ENCODE measurements at places on chromosomes 6 and 20.

GRCh38 chr20:59837623-59838394 is 95.6 kb downstream of the SYCP2 start:
- DNase-seq, result no peak

DNA sequence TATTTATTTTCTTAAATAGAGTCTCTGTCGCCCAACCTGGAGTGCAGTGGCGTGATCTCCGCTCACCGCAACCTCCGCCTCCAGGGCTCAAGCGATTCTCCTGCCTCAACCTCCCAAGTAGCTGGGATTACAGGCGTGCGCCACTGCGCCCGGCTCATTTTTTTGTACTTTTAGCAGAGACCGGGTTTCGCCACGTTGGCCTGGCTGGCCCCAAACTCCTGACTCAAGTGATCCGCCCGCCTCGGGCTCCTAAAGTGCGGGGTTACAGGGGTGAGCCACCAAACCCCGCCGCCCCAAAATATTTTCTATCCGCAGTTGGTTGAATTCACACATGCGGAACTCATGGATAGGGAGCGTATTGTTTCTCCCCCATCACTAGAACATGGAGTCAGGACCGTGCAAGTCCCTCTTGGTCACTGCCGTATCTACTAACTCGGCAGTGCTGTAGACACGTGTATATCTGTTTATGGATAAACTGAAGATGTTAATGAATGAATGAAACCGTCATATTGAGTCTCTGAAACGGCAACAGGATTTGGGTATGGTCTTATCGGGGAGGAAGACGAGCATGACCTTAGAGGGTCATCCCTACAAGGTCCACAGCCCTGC is 904 bp downstream of the MKKS start:
- DNase-seq, result no peak

DNA sequence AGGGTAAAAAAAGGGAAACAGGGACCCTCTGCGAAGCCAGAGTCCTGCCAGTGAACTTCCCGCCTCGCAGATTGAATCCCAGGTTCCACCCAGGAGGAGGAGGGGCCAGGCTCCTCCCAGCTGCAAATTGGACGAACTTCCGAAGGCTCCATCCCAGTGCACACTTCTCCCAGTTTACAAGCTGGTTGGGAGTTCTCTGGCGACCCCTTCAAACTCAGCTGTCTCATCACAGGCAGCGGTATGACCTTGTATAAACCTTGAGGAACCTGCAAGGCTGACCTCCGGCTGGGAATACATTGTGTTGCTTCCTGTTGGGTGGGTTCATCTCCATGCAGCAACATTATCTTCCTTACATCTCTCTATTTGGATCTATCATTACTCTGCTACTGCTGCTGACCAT is 962.7 kb downstream of the GRIK2 start:
- DNase-seq, result no peak

DNA sequence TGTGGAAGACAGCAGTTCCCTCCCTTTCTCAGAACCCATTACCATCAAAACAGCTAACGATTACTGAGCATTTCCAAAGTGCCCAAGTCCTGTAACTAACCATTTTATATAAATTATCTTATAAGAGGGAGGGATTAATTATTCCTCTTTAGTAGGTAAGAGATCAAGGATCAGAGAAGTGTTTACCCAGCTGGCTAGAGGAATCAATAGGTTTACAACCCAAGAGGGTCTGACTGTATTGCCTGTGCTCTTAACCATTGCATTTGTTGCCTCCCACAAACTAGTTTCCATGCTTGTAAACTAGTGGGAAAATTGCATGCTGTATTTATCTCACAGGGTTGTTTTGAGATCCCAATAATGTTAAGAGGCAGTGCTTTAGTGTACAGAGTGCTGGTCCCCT is 3.7 kb upstream of the DBNDD2 start:
- no peak for DNase-seq

DNA sequence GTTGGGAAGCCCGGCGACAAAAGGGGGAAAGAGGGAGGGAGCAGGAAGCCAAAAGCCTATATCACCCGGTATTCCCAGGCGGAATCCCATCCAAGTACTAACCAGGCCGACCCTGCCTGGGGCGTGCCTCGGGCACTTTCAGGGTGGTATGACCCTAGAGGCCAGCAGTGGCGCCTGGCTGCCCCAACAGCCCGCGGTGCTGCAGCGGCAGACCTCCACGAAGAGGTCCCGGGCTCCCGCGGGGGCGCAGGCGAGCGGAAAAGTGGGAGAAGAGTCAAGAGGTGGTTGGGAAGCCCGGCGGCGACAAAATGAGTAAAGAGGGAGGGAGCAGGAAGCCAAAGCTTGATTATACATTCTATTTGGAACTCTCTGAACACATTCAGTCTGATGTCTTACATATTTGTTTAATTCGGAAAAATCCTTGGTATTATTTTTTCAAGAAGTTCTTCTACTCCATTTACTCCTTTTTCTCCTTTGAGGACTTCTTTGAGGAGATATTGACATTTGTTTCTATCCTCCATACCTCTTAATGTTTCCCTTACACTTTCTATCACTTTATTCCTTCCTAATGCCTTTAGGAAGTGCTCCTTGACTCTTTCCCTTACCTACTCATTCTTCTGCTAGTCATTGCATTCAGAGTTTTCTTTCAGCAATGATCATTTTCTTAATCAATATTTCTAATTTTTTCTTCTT is 11.5 kb downstream of the TREML4 start:
- DNase-seq, result no peak

- DNase-seq, result no peak
These were observed 46.4 kb upstream of the SPDEF start for GRCh38 chr6:34602318-34603111.

DNA sequence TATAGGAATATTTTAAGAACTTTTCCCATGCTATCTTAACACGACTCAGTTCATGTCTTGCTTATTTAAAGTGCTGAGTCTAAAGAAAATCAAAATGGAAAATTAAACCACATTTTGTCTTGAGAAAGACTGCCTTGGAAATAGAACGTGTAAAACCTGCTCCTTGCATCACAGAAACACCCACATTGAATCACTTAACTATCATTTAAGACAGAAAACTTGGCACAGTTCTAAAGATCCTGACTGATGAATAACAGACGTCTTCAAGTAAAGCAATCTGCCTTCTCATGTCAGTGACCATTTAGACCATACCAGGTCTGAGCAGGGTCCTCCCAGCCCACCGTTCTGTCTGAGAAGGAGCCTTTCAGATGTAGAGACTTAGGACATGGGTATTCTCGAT is 7.4 kb downstream of the PERP start:
- DNase-seq, result no peak

DNA sequence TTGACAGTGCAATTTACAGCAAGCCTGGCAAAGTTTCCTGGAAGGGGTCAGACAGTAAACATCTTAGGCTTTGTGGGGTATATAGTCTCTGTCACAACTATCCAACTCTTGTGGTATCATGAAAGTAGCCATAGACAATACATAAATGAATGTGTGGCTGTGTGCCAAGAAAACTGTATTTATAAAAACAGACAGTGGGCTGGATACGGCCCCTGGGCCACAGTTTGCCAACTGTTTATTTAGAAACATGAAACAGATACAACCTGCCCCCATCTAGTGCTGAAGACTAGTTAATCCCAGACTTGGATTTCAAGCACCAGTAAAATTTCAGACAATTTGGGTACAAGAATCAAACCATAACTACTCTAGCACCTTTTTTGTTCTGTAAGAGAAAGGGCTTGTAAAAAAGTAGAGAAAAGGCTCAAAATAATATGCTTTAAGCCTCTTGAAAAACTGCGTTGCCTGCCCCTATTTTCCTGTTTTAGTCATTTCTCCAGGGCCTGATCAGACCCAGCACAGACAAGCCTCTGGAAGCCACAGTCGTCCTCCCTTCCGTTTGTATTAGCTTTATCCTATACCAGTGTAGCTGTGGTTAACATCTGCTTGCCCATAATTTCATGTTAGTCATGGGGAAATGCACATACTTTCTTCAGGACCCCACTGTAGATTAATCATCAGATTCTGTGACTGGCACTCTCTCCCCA is 30.8 kb downstream of the JAG1 start:
- DNase-seq, result no peak

DNA sequence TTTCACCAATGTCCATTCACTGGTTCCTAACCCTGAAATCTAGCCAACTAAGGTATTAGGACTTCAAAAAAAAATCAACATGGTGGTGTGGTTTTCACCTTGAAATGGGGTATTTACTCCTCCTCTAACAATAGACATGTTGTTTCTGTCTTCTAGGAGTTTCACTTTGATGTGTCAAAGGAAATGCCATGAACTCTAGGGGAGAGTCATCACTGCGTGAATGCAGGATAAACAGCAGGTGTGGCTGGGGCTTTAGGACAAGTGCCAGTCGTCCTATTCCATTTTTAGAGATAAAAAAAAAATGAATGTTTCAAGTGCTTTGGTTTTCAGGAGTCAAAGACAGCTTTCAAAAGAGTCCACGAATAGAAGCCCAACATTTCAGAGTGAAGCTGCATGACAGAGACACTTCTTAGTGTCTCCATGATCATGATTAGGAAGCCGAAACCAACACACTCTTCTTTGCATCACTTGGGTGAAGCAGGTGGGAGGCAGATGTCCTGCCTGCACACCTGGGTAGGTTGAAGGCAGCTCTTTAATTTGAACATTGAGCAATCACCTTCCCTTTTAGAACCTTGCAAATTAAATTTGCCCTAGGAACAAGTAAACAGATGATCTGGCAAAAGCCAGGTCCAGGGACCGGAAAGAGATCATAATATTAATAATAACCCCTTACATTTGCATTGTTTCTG is 328.5 kb upstream of the PRDM1 start:
- DNase-seq, result no peak

- no peak for DNase-seq
These were observed 4.1 kb downstream of the NHLRC1 start for GRCh38 chr6:18118330-18118729.

DNA sequence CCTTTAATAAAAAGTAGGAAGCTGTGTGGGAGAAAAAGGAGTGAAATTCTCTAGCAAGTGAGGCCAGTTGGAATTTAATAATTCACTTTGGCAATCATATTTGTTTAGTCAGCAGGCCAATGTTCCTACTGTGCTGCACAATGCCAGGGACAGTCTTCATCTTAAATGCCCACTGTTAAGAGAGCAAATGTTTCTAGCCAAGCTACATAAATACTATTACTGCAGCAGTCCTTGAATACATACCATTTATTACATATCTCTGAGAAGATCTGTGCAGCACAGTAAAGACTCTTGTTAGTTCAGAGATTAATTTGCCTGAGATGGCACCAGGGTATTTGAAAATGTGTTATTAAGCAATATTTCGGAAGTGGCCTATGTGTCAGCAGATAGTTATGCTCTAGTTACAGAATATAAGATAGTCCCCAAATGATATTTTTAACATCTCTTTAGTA is 105.4 kb downstream of the OGFRL1 start:
- DNase-seq, result no peak

DNA sequence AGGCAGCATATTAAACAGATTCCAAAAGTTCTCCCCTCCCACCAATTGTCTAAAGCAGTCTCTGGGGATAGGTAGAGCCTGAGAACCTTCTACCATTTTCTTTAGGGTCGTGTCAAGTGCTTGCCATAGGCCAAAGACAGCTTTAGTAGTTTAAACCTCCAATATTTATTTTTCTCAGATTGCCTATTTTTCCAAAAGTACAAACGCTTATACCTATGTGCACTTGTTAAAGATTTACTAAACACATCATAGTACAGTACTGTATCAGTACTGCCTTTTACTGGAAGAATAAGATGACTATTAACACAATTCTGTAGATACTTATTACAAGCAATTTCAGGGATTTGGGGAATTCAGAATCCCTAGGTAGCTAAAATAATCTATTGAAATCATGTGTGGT is 29.4 kb downstream of the AKIRIN2 start:
- no peak for DNase-seq

DNA sequence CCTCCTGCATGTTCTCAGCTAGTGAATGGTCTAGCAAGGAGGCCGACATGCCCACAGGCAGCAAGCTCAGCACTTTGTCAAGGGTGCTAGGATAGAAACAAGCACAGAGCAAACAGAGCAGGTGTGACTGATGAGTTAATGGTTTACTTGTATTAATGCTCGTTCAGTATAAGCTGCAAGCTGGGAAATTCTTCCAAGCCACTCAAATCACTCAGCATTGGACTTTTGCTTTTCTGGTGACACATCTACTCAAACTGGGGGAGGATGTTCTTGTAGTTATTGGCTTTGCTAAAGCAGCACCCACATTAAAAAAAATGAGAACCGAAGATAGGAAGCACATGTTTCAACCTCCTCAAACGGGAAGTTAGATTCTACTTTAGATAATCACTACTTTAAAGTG is 43.1 kb upstream of the NEDD9 start:
- DNase-seq, result no peak

GRCh38 chr20:17640875-17641378 is 41.1 kb downstream of the RRBP1 start:
- DNase-seq, result no peak

GRCh38 chr6:18595774-18596530 is 208.8 kb downstream of the RNF144B start:
- DNase-seq, result peak; percentile 13

DNA sequence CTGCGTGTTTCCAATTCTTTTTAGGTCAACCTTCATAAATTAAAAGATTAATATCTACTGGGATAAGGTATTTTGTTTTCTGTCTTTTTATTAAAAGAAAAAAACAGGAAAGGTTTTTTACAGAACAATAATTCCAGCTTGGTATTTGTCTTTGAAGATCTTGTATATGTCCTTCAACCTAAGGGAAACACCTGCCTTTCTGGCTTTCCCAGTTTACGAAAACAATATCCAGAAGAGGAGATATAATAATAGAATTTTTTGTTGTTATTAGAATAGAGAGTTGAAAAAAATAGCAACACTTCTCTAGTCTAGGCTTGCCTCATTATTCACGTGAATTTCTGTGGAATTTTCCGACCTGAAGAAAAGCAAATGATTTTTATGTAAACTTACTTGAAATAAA is 37.9 kb upstream of the CCN2 start:
- no peak for DNase-seq

DNA sequence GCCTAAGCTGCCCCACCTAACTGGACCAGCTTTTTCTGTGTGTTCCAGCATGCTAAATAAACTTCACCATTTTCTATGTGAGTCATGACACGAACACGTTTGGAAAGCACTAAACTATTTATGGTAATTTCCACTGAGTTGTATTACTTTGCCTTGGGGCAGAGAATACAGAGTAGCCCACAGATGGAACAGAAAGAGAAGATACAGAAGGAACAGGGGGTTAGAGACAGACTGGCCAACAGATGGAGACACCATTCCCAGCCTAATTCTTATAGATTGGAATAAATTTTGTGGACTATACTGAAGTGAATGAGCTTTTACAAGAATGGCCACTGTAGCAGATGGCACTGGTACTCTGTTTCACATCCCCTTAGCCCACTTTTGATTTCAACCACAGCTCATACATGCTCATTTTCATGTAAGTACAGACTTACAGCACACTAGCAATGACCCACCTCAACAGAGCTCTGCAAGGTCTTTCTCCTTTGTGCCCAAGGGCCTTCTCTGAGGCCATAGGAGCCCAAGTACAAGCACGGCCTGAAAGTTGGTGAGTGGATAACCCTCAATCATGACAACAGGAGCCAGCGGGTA is 13.1 kb upstream of the NT5DC1 start:
- no peak for DNase-seq

DNA sequence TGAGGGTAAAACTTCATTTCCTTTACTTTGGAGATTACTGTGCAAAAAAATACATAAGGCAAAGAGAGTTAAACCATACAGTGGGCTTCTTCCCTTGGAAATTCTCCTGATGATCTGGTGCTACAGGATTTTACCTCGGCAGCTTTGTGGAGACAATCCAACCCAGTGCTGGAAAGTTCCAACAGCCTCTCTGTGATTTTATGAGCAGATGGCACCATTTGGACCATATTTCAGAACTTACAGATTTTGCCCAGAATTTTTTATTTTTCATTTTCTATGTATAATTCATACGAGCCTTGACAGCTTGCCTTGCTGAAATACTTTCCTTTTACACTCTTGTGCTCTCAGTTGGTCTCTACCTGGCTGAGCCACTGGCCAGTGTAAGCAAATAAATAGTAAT is 43.3 kb upstream of the TNFRSF21 start:
- no peak for DNase-seq

Data from activated gamma-delta T cell treated with anti-CD3 and anti-CD28 coated beads, Interleukin-2, amount 50 U/mL, for 16 hours (primary cell).